ENCODE measurements at places on chromosomes 5 and 9. TPM values are rescaled to one million over a fixed set of nuclear protein-coding genes. Genes with fewer than 3 reads are reported as not detected.
A peak's percentile ranks its signal among the peaks of the same experiment; 100 is the strongest.

Gene DIPK1B
- polyA plus RNA-seq, result 34.3 TPM

Gene CTNND2
- 1.9 TPM for polyA plus RNA-seq

Gene FAM78A
- 3.7 TPM for polyA plus RNA-seq

Gene DHX29
- 41.2 TPM for polyA plus RNA-seq

Gene SPINK7
- polyA plus RNA-seq, result 0.37 TPM

Gene ASS1
- 346 TPM for polyA plus RNA-seq

Gene GABRA1
- polyA plus RNA-seq, result 0.14 TPM

Gene ANGPTL2
- 10.1 TPM for polyA plus RNA-seq

Gene EQTN
- polyA plus RNA-seq, result 0.77 TPM

Gene PRRX2
- polyA plus RNA-seq, result 0.86 TPM

- no peak for DNase-seq
Measured at GRCh38 chr5:90173299-90174030, 236.1 kb downstream of the CETN3 start.

- DNase-seq, result no peak
Measured at GRCh38 chr5:71932655-71933338, 174.5 kb upstream of the MAP1B start.

DNA sequence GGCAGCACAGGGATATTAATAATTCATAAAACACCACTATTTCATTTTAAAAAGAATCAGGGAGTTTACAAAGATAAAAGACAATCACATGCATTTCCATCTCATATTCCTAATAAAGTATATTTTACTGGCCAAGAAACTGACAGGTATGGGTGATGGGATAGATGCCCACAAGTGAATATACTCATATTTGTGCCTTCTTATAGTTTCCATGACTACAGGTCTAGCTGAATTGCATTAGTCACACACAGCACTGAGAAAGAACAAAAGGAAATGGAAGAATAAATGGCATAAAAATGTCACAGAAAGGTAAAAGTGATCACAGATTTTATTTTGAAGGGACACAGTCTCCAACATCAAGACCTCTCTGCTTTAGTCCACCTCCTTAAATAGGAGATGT lies 193.5 kb downstream of the PLK2 start:
- DNase-seq, result no peak

- DNase-seq, result no peak
Measured at GRCh38 chr5:39891376-39891775, 466.6 kb upstream of the DAB2 start.

- no peak for DNase-seq
Measured at GRCh38 chr9:2729003-2729402, 11.7 kb downstream of the KCNV2 start.

DNA sequence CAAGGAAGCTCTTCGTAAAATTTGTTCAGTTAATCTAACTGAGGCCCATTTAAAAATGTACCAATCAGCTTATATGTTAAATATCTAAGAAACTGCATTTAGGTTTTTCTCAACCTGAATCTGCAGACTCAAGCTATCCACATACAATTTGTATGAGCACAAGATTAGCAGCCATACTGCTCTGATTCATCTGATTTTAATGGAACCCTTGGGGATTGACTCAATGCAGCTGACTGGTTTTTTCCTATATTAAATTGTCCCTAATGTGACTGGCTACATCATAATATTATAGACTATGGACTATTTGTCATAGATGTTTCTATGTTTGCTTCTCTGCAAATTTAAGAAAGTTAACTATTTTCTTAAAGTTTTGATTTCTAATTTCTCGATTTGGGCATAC lies 451.0 kb upstream of the TUSC1 start:
- no peak for DNase-seq

- DNase-seq, result no peak
Measured at GRCh38 chr9:1101846-1102641, 51.9 kb downstream of the DMRT2 start.

DNA sequence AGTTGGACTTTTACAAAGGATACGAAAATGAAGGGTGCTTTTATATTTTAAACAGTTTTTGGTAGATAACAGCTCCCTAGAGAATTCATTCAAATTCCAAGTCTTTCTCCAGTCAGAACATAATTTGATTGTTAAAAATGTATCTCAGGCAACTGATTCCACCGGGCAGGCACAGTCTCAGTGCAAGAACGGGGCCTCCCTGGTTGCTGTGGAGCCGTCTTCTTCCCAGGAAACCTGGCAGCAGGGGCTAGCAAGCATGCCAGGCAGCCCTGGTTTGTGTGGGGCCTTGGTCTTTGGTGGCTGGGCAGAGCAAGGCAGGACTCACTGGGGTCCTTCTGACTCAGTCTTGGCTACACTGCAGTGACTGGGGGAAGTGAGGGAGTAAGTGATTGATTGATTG lies 143.5 kb downstream of the NXNL2 start:
- DNase-seq, result no peak

DNA sequence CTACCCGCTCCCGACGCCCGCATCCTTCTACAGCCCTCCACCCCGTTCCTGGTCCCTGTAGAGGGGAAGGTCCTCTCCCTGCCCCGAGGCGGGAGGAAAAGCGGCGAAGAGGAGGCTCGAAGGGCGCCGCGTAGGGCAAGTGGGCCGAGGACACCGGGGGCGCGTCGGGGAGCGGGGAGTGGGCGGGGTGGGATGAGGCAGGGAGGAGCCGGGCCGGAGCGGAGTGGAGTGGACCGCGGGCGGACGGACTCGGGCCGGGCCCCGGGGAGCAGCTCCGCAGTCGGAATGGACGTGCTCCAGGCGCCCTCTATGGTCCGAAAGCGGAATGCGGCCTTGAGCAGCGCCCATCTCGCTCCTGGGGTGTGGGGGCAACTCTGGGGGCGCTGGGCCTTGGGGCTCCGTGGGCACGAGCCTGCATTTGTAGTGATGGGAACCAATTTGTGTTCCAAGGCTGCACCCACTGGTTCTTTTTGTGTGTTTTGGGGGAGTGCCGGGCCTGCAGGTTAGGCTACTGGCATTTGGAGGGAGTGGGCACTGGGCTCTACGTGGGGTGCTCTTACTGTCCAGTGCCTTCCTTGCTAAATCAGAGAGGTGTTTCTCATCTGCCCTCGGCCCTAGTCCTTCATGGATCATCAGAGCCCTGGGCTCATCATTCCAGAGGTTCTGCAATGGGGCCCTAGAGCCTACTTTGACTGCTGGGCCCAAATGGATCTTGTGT lies 7.3 kb downstream of the IRX1 start:
- no peak for DNase-seq

- no peak for DNase-seq
Measured at GRCh38 chr9:21974343-21974721, 19.9 kb downstream of the CDKN2A start.

GRCh38 chr5:113495422-113495841 lies 7.2 kb upstream of the MCC start:
- DNase-seq, result no peak

- no peak for DNase-seq
Measured at GRCh38 chr9:100086097-100086635, 12.6 kb downstream of the ERP44 start.

GRCh38 chr9:124771867-124772679 lies 962 bp upstream of the NR6A1 start:
- no peak for DNase-seq

GRCh38 chr5:112555691-112556090 lies 136.6 kb upstream of the EPB41L4A start:
- no peak for DNase-seq

- no peak for DNase-seq
Measured at GRCh38 chr5:173974688-173975239, 14.2 kb upstream of the C5orf47 start.

- no peak for DNase-seq
Measured at GRCh38 chr9:16331031-16331430, 539.4 kb downstream of the BNC2 start.

GRCh38 chr5:14870337-14871213 lies 1.0 kb downstream of the ANKH start:
- no peak for DNase-seq

GRCh38 chr9:126336736-126337325 lies 10.2 kb downstream of the MVB12B start:
- no peak for DNase-seq

DNA sequence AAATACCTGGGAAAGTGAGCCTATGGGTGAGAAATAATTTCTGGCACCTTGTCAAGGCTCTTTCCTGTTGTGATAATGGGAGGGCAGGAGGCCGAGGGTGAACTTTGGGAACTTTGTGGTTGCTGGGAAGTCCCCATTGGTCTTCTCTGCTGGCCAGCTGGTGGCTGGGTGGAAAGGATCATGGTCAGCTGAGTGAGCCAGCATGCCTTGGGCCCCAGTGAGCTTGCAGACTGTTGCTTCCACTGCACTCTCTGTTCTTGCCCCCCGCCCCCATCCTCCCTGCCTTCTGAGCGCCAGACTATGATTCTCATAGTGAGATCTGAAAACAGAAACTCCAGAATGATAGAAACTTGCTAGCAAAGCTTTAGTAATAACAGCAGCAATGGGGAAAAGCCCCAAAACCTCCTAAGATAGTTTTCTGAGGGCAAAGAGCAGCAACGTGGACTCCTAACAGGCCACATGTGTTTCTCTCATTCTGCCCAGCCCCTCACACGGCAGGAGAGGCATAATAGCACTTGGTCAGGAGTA lies 139.2 kb upstream of the SMARCA2 start:
- no peak for DNase-seq

- no peak for DNase-seq
Measured at GRCh38 chr5:72622170-72622760, 115.1 kb upstream of the ZNF366 start.

DNA sequence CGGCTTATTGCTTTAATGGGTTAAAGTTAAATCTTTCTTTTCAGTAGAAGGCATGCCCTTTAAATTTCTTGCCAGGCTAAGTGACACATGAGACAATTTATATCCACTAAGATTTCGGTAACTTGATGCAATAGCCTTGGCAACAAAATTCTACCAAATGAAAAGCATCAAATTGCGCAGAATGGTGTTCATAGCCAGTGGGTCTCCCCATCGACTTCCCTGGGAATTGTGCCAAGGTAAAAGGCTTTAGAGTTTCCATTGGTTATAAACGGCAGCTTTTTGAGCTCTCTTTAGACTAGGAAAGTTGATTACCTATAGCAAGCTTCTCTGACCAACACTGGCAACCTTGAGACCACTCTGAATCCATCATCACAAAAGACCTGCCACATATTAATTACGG lies 358.4 kb downstream of the ARRDC3 start:
- DNase-seq, result peak; percentile 60

DNA sequence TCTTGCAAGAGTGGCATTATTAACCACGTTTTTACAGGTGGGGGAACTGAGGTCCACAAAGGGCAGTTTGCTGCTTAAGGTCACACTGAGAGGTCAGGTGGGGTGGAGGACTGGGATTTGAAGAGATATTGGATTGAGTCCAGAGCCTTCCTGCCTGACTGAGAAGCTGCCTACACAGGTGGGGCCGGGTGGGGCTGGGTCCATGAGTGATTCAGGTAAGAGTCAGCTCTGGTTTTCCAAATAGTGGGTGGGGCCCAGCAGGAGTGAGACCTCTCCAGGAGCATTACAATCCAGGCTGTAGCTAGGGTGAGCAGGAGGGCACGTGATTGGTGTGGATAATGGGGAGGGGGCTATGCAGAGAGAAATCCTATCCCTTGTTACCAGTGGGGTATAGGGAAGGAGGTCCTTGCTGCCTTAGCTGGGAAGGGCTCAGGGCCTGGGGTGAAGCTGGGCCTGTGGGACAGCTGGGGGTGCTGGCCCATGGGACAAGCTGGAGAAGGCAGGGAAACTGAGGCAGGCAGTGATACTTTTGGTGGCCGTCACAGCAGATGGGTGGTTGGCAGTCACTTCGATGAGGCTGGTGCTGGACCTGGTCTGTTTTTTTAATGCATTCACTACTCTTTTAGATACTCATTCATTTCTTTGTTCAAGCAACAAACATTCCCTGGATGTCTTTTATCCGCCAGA lies 2.9 kb upstream of the PTGS1 start:
- no peak for DNase-seq

GRCh38 chr5:417301-418161 lies 25.4 kb upstream of the EXOC3 start:
- DNase-seq, result no peak

- no peak for DNase-seq
Measured at GRCh38 chr9:82062245-82062644, 73.7 kb downstream of the SPATA31D1 start.
